ENCODE measurements at places on chromosomes 5 and 9.
A peak's percentile ranks its signal among the peaks of the same experiment; 100 is the strongest.

GRCh38 chr5:136506131-136506530 lies 140.8 kb upstream of the TRPC7 start:
- no peak for DNase-seq

- no peak for DNase-seq
Measured at GRCh38 chr9:32382565-32383320, 1.7 kb upstream of the ACO1 start.

DNA sequence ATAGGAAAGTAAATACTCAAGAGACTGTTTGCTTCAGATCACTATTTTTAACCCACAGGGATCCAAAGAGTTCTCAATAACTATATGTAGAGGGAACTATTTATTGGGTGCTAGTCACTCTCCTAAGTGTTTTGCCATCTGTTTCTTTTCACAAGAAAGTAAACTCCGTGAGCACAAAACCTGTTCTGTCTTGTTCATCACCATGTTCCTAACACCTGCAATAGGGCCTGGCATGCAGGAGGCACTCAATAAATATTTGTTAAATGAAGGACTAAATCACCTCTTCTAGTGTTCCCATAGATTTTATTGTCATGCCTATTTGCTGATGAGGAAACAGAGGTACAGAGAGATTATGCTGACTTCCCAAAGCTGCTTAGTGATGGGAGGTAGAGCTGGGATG lies 118.2 kb downstream of the VCAN start:
- DNase-seq, result no peak

DNA sequence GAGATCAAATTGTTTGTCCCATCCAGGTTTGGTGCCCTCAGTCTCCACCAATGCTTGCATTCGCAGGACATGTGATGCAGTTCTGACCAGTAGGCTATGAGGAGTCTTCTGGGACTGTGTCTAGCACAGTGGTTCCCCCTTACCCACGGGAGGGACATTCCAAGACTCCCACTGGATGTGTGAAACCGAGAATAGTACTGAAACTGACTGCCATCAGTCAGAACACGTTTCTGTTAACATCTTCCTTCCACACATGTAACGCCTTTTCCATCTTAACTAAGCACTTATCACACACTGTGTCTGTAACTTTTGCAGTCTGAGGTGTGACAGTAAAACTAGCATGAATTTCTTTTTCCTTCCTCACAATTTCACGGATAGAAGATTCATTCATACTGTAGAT lies 74.7 kb downstream of the PTTG1 start:
- DNase-seq, result no peak

DNA sequence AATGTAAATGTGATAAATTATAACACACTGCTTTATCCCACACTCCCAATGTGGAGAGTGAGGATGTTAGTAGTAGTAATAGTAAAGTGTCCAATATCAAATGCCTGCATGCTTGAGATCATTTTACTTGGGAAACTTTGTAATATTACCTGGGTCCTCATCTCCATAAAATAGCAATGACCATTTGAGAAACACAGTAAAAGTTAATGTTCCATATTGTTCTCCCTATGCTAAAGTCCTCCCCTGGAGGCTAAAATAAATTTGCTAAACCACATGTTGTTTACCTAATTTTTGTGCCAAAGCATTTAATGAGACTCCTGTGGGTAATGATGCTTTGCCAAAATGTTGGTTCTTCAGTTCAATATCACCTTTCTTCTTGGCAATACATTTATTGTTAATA lies 291.2 kb downstream of the CDH10 start:
- DNase-seq, result no peak

DNA sequence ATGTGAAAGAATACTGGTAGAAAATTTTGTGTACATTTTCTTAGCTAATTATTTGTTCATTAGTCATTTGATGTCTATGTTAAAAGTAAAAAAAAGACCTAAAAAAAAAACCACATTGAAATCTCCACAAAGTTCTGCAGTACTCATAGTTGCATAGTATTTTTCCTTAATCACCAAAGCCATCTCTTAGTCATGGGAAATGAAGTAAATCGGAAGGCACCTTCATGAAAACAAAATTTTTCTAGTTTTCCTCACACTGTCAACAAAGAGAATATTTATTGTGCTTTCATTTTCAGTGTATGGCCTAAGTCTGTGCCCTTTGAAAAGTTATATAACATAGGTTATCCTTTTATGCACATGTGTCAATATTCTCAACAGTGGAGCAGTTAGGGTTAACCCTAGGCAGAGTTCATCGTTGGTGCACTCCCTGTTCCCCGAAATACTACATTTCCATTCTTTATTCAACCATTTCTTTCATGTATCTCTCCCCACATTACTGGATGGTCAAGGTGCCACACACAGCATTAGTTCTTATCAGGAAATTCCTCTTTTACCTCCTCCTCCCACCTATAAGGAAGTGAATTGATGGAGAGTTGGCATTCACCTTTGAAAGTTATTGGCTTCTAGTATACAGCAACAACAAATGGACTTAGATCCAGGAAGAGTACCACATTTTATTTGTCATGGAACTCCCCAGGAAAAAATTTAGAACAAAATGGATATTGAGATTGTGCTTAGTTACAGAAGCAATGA lies 93.1 kb downstream of the NUDT12 start:
- no peak for DNase-seq

DNA sequence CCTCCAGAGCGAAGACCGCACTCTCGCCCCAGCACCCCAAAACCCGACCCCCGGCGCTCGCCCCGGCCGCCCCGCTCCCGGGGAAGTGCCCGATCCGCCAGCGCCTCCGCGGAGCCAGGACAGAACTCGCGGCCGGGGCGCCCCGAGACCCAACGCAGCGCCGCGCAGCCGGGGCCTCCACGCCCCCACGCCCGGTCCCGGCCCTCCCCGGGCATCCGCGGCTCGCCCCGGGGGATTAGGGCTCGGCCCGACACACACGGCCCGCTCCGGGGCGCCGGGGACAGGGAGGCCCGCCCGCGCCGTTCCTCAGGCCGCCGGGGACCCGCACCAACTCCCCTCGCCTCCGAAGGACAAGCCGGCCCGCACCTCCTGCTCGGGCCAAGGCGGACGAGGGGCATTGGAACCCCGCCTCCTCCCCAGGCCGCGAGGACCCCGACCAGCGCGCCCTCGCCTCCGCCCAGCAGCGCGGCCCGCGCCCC lies 544 bp downstream of the FNBP1 start:
- DNase-seq, result no peak

DNA sequence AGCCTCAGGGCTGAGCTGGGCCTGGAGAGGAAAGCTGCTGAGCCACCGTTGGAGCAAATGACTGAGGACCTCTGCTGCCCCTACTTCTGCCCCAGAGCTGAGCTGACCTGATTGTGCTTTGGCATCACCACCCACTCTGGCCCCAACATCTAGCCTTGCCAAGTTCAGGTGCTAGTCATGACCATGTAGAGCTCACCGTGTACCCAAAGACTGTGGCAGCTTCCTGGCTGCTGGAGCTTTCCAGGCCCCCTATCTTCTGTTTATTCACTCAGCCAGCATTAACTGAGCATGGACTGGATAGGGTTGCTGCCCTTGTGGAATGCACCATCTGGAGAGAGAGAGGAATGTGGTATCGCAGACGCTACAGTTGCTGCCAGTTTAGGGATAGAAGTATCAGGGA lies 49.1 kb downstream of the JADE2 start:
- no peak for DNase-seq

DNA sequence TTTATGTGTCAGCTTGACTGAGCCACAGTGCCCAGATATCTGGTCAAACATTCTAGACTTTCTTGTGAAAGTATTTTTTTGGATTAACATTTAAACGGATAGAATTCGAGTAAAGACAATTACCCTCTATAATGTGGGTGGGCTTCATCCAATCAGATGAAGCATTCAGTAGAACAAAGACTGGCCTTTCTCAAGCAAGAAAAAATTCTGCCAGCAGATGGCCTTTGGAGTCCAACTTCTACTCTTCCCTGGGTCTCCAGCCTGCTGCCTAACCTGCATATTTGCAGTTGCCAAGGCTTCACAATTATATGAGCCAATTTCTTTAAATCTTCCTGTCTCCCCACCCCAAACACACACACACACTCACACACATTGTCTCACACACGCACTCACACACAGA lies 86.4 kb downstream of the MED10 start:
- no peak for DNase-seq

- DNase-seq, result no peak
Measured at GRCh38 chr5:83368835-83369234, 102.7 kb upstream of the VCAN start.

DNA sequence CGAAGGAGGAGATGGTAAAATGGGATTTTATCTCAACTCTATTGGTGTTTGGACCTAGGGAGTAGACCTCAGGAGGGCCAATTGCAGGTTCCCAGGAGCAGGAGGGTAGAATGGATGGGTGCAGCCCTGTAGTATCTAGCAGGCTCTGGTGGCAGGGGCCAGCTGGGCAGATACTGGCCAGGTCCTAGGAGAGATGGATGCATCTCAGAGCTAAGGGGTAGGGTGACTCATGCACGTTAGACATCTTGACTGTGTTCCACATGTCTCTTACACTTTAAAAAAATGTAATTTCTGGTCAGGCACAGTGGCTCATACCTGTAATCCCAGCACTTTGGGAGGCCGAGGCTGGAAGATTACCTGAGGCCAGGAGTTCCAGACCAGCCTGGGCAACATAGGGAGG lies 22.4 kb downstream of the PSD2 start:
- no peak for DNase-seq

DNA sequence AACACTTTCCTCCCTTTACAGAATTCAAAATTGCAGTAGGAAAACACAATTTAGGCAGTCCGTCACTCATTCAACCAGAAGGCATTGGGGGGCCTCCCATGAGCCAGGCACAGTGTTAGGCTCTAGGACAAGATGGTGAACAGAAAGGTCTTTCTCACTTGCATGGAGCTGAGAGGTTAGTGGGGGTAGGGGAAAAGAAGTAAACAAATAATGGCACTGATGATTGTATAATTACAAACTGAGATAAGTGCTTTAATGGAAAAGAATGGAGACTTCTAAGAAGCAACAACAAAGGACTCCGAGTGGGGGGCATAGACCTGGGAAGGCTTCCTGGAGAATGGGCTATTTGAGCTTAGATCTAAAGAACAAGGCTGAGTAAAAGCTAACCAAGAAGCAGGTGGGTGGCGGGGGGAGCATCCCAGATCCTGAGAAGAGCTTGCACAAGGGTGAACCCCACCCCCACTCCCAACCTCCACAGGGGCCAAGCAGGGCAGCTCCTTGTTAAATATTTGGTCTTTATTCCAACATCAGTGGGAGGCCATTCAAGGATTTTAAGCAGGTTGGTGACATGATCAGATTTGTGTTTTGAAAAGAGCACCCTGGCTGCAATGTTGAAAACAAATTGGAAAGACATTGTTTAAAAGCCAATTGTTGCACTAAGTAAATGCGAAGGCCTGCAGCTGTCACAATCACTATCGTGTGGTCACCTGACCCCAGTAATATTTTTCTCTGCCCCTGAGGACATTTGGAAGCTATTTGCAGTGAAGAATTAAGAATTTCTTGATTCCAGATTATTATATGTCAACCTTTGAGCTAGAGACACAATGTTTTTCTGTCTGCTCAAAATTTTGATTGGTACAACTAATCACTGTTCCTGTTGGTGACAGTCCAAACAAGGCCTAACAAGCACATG lies 73.9 kb upstream of the EFNA5 start:
- no peak for DNase-seq

DNA sequence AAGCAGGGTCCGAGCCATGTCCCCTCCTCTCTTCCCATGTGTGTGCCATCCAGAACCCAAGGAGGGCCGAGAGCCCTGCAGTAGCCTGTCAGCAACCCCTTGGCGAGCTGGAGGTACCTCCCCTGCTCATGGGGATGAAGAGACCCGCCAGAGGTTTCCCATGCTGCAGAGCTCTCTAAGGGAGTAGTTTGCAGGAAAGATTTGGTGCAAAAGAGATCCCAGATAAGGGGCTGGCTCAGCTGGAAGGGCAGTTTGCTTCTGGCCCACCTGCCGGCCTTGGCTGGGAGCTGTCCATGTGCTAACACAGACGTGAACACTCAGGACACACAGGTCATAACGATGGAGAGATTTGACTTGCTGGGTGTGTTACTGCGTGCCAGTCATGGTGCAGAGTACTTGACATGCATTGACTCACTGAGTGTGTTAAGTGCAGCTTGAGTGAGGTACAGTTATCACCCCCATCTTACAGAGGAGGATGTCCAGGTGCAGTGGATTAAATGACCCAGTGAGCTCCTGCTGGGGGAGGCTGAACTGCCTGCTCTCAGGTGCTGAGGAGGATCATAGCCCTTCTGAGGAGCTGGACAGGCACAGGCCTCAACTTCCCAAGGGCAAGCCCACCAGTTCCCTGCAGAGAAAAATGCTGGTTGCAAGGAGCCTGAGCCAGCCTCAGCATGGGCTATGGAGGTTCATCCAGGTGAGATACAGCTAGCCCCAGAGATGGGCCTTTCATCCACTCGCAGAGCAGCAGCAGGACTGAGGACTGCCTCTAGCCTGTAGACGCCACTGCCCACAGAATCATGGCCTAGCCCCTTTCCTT lies 6.3 kb upstream of the SLC25A48 start:
- DNase-seq, result peak; percentile 55

GRCh38 chr9:120257483-120257882 lies 322.5 kb downstream of the CDK5RAP2 start:
- DNase-seq, result no peak

DNA sequence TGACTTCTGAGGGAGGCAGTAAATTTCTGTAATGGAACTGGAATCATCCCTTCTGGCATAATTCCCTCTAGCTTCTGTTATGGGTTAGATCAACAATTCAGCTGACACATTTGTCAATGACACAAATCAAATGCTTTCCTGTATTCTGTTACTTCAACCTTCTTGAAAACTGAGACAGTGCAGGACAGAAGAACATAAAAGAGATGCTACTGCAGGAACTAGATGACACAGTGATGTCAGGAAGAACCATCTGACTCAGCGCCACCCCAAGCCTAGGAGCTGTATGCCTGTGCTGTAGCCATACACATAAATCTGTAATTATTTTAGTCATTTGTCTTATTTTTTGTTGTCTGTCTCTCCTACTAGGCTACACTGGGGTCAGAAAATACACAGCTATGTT lies 18.2 kb upstream of the CEP120 start:
- no peak for DNase-seq

GRCh38 chr5:68644971-68645370 lies 429.4 kb downstream of the PIK3R1 start:
- no peak for DNase-seq

GRCh38 chr5:180251141-180251540 lies 40.7 kb downstream of the MAPK9 start:
- DNase-seq, result peak; percentile 48

DNA sequence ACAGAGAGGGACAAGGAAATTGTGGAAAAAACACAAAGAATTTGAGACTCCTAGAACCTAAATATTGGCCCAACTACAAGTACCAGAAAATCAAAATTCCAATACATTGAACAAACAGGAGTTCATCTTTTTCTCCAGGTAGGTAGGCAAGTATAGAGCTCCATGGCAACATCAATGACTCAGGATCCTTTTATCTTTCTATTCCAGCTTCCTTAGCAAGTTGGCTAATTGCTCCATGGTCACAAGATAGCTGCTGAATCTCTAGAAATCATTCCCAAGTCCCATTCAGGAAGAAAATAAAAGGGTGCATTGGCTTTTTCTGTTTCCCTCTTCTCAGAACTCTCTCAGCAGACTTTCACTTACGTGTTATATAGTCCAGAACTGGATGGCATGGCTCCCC lies 117.9 kb upstream of the MAN2A1 start:
- DNase-seq, result no peak

- DNase-seq, result no peak
Measured at GRCh38 chr5:111411301-111411700, 101.0 kb downstream of the STARD4 start.

Data from posterior cingulate gyrus (tissue), 11 donors.